ENCODE measurements at places on chromosomes 5 and 9.
A peak's percentile ranks its signal among the peaks of the same experiment; 100 is the strongest.

GRCh38 chr5:135379046-135379654, 19.9 kb downstream of the MACROH2A1 start:
- DNase-seq = peak; percentile 58

DNA sequence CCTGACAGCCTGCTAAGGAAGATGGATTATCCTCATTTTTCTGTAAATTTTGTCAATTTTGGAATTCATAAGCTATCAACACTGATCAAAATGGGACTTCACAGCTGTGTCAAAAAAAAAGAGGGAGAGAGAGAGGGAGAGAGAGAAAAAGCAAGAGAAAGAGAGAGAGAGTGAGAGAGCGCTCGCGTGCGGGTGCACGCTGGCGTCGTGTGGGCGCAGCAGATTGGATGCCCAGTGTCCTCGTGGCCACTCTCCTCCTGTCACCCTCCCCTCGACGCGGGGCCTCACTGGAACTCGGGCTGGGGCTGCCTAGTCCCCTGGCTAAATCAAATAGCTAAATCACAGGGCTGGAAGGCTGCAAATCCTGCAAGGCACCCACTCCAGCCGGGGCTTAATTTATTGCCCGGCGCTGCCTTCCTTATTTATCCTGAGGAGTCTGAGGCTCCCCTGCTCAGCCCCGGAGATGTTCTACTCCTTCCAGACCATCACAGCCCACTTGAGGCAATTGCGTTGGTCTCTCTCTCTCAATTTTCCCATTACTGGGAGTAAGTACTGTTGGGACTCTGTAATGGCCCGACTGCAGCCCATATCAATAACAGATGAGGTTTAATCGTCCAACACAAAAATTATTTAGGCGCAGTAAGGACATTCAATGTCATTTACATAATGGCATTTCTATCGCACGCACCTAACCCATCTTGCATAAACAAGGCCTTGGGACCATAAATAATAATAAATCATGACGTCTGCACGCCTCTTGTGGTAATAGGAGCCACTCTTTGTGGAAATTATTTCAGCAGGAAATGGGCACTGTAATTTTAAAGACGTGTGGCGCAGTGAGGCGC, 94.2 kb downstream of the PAX5 start:
- DNase-seq = no peak

- no peak for DNase-seq
These were observed 19.1 kb downstream of the ERMP1 start for GRCh38 chr9:5813824-5814223.

DNA sequence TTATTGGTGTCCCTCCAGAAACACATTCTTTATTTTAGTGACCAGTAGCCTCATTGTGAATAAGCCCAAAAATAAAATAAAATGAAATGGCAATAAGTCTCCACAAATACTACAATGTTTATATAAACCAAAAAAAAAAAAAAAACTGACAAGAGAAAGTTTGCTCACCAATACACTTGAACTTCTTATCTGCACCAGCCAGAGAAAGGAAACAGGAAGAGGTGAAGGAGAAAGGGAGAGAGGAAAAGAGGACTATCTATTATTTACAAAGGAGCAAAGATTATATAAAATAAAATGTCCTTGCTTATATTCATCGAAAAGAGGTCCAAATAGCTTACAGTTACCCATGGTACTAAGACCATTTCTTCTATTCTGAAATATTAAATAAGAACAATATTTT, 176.4 kb upstream of the CCNG1 start:
- no peak for DNase-seq

DNA sequence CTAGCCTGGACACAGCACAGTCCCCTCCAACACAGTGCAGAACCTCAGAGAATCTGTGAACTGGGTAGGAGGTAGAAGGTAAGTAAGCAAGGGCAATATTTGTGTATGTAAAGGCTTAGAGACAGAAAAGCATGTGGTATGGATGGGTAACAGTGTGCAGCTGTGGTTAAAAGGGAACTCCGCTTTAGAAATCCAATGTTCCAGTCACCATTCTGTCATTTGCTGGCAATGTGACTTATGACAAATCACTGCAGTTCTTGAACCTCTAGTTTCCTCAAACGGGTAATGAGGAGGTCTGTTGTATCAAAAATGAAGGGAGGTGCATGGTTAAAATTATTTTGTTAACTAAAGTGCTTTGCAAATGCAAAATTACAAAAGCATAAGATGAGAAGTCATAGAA, 125.5 kb upstream of the IFNE start:
- no peak for DNase-seq

- no peak for DNase-seq
These were observed 46.1 kb downstream of the DCP2 start for GRCh38 chr5:113022661-113023060.

DNA sequence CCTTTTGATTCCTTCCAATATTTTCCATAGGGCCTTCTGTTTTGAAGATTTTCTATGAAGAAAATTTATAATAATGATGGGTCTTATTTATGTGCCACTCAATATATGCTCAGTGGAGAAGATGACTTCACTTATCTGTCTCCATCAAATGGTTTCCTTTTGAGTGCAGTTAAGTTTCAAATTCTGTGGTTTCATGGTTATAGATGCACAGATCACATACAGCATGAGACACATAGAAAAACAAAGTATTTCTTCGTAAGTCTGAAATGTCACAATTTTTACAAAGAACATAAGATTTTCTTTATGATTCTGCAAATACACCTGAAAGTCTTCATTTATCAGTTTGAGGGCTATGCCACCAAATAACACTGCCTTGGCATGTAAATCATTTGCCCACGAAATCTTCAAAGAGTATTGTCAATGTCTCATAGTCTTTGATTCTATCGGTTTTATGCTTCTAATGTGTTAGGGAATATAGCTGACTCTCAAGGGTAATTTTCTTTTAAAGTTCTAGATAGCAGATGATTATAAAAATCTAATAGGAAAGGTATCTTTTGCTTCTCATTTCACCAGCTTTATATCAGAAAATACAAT, 14.1 kb downstream of the CFAP95 start:
- DNase-seq = no peak

DNA sequence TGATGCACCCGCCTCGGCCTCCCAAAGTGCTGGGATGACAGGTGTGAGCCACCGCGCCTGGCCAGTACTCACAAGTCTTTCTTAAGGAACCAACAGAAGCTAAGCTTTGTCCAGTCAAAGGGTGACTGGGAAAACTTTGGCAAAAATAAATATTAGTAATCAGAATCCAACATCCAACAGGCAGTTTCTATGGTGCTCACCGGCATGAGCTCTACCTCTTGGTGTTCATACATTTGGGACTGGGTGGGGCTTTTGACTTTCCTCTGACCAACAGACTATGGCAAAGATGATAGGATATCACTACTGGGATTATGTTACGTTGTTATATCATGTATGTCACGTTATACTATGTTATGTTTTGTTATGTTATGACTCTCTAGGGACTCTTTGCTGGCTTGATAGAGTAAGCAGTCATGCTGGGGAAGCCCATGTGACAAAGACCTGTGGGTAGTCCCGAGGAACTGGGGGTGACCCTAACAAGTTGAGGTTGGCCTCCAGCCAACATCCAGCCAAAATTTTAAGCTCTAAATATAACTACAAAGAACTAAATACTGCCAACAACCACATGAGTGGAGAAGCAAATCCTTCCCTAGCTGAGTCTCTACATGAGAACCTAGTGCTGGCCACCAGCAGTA, 6.0 kb downstream of the RASGEF1C start:
- no peak for DNase-seq

DNA sequence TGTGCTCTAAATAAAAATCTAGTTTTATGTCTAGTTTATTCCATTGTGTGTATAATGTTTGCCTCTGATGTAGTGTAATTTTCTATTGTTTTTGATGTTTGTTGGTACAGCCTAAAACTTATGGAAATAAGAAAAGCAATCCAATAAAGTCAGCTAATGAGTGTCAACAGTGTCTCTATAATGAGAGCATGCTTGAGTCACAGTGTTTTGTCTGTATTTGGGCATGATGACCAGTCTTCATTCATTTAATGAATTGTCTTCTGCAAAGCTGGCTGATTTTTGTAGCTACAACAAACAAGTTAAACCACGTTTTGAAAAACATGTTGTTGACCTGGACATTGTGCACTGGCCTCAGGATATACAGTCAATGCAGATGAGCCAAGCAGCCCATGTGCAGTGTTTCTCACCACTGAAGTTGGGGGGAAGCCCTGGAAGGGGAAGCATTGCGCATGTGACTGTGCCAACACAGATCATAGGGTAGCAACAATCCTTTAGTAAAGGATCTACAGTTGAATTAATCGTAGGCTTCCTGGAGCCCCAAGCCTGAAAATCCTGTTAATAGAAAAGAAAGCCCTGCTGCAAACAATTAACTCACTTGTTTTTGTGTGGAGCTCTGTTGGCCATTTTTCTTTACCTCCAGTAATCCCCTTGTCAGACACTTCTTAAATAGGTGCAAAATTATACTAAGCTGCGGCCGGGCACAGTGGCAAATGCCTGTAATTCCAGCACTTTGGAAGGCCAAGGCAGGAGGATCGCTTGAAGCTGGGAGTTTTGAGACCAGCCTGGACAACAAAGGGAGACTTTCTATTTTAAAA, 88.0 kb downstream of the INIP start:
- DNase-seq = no peak

DNA sequence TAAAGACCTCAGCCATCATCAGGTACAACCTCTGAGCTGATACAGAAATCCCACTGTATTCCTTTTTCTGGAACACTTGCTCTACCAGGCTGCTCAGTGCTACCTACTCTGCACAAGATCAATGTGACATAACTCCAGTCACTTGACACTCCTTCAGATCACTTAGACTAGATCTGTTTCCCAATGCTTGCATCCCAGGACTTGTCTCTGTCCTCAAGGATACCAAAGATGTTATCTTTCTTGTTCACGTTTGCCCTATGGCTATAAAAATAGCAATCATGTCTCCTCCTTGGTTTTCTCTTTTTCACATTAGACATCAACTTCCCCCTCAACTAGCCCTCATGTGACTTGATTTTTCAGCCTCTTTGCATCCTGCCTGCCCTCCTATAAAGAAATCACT, 188.1 kb upstream of the PTGER4 start:
- no peak for DNase-seq

DNA sequence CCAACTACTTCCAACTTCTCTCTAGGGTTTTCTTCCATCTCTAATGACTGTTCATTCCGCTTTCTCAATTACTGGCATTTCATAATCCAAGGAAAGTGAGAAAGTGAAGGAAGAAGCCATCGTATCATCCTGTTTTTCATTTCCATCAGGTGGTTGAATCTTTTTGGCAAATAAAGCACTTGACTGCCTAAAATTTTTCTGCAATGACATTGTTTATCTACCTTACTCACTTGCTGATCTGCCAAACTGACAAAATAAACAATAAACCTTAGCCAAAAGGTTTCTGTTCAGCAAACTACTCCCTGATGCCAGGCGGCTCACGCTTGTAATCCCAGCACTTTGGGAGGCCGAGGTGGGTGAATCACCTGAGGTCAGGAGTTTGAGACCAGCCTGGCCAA, 18.4 kb downstream of the FNBP1 start:
- DNase-seq = no peak

GRCh38 chr5:124761010-124761409, 14.6 kb upstream of the ZNF608 start:
- no peak for DNase-seq

DNA sequence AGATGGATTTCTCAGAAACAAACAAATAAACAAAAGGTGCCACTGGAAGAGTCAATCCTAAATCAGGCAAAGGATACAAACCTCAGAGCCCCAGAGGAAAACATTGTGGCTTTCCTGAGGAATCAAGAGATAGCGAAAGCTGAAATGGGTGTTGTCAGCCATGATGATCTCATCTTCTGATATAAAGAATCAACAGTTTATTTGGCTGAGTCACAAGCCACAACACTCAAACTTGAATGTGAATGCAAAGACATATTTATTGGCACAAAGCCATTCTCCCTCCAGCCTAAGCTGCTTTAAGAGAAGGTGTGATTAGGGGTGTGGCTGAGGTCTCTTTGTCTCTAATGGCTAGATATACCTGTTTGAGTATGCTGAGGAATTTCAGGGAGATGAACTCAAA, 73.3 kb upstream of the NREP start:
- peak; percentile 9 for DNase-seq

- DNase-seq = no peak
These were observed 55.2 kb upstream of the IL12B start for GRCh38 chr5:159385536-159385935.

DNA sequence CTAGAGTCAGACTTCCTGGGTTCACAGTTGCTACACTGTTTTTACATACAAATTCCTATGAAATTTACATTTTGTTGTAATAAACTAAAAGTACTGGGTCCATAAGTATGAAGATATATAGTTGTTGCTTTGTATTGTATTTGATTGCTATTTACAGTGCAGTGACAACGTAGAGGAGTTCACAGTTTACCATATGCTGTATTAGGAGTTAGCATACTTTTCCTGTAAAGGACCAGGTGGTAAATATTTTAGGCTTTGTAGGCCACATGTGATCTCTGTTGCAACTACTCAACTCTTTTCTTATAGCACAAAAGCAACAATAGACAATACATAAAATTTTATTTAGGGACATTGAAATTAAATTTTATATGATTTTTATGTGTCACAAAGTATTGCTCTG, 18.0 kb downstream of the PAM start:
- DNase-seq = no peak

DNA sequence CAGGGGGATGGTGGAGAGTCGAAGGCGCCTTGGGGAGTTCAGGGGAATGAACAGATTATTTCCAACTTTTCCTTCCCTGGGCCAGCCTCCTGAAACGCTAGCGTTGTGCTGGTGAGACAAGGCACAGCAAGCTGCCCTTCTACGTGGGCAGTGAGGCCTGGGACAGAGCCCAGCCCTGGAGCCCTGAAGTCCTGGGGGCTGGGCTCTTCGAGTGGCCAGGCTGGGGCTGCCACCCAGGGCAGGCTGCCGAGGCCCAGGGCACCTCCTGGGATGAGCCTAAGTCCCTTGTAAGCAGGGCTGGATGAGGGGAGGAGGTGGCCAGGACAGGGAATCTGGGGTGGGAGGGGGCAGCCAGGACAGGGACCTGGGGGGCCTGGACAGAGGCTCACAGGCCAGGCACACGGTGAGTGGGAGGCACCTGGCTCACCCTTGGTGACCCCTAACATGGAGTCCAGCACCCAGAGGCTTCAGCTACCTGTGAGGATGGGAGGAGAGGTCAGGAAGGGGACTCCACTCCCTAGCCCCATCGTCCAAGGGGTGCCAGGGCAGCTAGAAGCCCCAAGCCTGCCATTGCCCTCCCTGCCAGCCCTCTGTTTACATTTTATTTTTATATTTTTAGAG, 1.3 kb upstream of the LCN12 start:
- DNase-seq = no peak

All from AG20443 (cell line).